ENCODE measurements at places on chromosomes 3 and 15.
A peak's percentile ranks its signal among the peaks of the same experiment; 100 is the strongest.

- no peak for DNase-seq
Observed at GRCh38 chr15:84699538-84700191, 16.3 kb downstream of the SEC11A start.

- no peak for DNase-seq
Observed at GRCh38 chr3:123275691-123276090, 73.9 kb downstream of the SEC22A start.

GRCh38 chr3:48425281-48425812 is 4.5 kb downstream of the PLXNB1 start:
- DNase-seq = peak; percentile 17

DNA sequence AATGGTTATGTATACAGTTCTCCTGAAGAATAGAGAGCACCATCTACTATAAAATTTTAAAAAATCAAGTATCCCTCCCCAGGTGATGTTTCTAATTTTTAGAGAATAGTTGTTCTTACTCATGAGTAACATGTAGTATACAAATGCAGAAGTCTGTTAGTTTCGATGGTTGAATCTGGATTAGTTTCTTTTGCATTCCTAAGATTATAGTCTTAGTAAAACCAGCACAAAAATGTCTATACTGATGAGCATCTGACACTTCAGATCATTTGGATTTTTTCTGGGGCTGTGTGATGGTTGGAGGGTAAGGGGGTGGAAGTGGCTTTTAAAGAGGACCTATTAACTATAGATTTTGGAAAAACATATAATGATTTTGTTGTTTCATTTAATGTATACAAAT is 167.3 kb upstream of the SGO1 start:
- no peak for DNase-seq
